ENCODE measurements at places on chromosomes 2 and 18.

DNA sequence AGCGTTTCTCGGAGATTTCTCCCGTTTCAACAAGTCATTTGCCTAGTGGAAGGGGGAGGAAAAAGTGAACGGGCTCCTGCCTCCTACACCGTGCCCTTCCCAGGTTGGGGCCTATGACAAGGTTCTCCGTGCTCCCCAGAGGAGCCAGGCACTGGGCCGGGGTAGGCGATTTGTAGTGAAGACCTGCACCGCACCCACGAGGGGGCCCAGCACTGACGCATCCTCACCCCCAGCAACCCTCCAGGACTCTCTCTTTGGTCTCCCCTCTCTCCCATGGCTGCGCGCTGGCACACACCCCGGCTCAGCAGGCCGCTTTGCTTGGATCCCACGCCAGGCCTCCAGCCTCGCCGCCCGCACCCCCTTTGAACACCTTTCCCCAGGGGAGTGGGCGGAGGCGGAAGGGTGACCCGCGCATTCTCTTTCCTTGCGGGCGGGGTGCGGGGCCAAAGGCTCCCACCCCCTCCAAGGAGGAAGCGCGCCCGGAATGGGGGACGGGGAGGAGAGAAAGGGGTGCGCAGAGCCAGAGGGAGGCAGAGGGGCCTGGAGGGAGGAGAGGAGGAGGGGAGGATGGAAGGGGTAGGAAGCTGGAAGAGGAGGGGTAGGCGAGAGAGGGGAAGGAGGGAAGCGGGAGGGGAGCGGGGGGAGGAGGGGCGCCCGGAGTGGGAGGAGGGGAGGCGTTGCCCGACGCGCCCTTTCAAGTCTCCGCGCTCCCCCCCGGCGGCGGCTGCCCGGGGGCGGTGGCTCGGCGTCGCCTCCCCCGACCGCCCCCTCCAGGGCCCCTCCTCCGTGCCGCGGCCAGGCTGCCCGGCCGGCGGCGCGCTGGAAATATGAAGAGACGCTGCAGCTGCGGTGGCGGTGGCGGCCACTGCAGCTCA is at the start of gene APCDD1:
TSS of gene APCDD1 (plus strand) at position 830 of the 875 bp plus-strand sequence. CDS start 347 bp downstream, outside the sequence.
- DNase-seq, result no peak

GRCh38 chr2:46053564-46053963 is 243.6 kb upstream of the EPAS1 start:
- no peak for DNase-seq

- DNase-seq, result no peak
These were observed 239.0 kb downstream of the ZNF521 start for GRCh38 chr18:25112821-25113434.

- DNase-seq, result no peak
These were observed 38.0 kb downstream of the SPTBN1 start for GRCh38 chr2:54494087-54494486.

- peak; percentile 47 for DNase-seq
These were observed 32.8 kb upstream of the SLC14A1 start for GRCh38 chr18:45690975-45691815.

- no peak for DNase-seq
These were observed 151.5 kb downstream of the MSH2 start for GRCh38 chr2:47554311-47554905.

GRCh38 chr2:8889978-8890377 is 52.6 kb upstream of the KIDINS220 start:
- DNase-seq, result no peak

- DNase-seq, result no peak
These were observed 167.9 kb upstream of the HNRNPA3 start for GRCh38 chr2:177044671-177045070.

DNA sequence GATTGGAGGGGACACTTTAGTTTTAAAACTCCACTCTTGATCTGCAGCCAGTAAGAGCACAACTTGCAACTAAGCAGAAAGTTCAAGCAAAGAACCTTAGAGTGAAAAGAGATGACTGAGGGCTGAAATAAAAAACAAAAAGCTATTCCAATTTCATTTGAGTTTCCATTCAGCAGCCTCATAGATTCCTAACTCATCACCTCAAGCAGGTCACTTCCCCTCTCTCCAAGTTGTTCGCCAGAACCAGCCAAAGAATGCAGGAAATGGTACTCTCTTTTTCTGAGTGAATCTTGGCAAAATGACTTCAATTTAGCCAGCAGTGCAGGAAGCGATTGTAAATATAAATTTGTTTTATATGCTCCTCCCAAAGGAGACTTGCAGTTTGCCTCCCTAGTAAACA is 213.3 kb downstream of the SETBP1 start:
- no peak for DNase-seq

Data from effector memory CD4-positive, alpha-beta T cell (primary cell).